ENCODE measurements at places on chromosomes 16 and 17. TPM values are rescaled to one million over a fixed set of nuclear protein-coding genes. Genes with fewer than 3 reads are reported as not detected.
A peak's percentile ranks its signal among the peaks of the same experiment; 100 is the strongest.

INCA1 gene
- 1.9 TPM for total RNA-seq

KRT24 gene
- not detected for total RNA-seq

WFIKKN2 gene
- not detected for total RNA-seq

BRIP1 gene
- 3.1 TPM for total RNA-seq

ESRP2 gene
- 2.8 TPM for total RNA-seq

SSTR5 gene
- total RNA-seq = not detected

CNTNAP4 gene
- total RNA-seq = 1.1 TPM

NOMO2 gene
- total RNA-seq = 97.7 TPM

CYGB gene
- total RNA-seq = 7.4 TPM

SLC5A11 gene
- total RNA-seq = not detected

DNA sequence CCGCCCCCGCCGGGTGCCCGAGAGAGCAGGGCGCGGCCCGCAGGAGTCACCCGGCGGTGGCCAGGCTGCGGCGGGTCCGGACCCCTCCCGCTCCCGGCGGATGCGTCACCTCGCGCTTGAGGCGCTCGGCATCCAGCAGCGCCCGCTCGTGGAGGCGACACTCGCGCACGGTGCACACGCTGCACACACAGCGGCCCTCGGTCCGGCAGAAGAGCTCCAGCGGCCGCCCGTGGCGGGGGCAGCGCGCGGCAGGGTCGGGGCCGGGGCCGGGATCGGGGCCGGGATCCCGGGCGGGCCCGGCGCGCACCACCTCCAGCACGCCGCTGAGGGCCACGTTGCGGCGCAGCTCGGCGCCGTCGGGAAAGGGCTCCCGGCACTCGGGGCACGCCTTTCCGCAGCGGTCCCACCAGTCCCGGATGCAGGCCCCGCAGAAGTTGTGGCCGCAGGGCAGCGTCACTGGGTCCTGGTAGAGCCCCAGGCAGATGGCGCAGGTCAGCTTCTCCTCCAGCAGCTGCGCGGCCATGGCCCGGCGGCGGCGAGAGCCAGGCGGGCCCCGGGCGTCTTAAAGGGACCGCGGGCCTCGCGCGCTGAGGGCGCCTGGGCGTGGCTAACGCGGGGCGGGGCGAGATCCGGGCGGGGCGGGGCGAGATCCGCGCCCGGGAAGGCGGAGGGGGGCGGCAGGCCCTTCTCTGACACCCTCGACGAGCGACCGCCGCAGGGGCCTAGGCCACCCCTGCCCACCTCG is at the start of gene TRIM65:
TRIM65 (minus strand) TSS at position 537 of the 745 bp plus-strand sequence; CDS start at position 523, 14 bp downstream.
- DNase-seq = peak; percentile 82

- no peak for DNase-seq
Observed at GRCh38 chr17:524406-524950, 171.9 kb upstream of the RPH3AL start.

DNA sequence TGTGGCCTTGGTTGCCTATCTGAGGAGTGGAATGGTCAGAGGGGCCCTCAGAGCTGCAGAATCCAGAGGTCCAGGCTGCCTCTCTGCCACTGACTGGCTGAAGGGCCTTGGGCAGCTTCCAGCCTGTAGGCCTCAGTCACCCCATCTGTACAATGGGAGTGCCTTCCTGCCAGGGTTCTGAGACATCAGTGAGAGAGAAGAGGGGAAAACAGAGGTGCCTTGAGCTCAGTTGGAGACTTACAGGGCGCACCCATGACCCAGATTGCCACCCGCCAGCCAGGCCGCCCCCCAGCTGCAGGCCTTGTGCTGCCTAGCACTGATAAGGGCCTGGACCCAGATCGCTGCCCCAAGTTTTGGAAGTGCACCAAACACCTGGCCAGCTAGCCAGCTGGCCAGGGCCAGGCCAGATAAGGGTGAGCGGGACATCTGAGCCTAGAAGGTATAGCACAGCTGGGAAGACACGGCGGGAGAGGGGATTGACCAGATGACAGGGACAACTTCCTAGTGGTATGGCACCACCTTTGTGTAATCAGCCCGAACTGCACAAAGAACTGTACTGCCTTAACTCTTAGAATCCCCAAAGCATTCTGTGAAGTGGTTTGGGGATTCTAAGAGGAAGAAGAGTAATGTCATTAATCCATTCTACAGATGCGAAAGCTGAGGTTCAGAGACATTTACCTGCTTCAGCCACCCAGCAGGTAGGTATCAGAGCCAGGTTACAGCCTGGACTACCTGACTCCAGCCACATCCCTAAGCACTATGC is 1.4 kb downstream of the SLC4A1 start:
- no peak for DNase-seq

GRCh38 chr17:40430272-40431230 is 12.7 kb upstream of the IGFBP4 start:
- DNase-seq = no peak

DNA sequence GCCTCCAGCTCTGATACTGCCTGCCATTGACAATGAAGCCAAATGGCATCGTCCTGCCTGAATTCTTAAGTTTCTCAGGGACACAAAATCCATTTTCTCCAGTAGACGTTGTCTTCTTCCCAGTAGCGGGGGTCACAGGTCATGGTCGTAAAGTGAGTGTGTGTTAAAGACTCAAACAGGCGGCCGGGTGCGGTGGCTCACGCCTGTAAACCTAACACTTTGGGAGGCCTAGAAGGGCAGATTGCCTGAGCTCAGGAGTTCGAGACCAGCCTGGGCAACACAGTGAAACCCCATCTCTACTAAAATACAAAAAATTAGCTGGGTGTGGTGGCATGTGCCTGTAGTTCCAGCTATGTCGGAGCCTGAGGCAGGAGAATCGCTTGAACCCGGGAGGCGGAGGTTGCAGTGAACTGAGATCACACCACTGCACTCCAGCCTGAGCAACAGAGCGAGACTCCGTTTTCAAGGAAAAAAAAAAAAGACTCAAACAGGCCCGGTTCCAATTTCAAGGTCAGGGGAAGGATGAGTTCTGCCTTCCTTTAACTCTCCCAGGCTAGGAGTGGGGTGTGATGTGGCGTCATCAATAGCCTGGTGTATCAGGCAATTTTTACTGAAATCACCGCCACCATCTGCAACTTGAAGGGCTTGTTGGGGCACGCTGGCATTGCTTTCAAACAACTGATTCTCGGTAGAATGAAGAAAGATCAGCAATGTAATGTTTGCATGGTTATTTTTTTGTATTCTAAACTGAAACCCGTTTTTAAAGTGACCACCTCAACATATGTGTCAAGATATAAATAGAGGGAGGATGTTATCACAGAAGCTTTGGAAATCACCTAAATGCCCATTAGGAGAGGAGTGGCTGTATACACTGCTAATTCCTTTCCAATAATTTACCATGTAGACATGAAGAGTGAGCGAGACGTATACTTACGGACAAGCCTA is 91.0 kb downstream of the WSCD1 start:
- no peak for DNase-seq

GRCh38 chr17:34306466-34306865 is 12.8 kb upstream of the CCL8 start:
- DNase-seq = peak; percentile 88

GRCh38 chr17:67546578-67547527 is 169.8 kb downstream of the PITPNC1 start:
- no peak for DNase-seq

GRCh38 chr17:15945527-15946191 is 729 bp downstream of the ADORA2B start:
- peak; percentile 45 for DNase-seq

DNA sequence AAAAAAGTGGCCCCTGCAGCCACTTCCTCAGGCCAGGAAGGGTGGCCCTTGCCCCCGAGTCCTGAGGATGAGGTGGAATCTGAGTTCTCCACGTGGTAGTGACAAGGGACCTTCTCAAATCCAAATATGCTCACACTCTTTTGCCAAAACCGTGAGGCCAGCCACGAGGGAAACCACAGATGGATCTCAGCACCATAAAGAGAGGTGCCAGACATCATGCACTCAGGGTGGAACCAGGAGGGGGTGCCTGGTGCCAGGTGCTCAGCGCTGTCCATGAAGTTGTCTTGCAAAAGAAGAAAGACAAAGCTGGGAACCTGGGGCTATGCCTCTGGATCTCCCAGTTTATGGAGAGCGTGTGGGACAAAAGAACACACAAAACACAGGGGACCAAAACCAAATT is 45.2 kb upstream of the MED9 start:
- no peak for DNase-seq

DNA sequence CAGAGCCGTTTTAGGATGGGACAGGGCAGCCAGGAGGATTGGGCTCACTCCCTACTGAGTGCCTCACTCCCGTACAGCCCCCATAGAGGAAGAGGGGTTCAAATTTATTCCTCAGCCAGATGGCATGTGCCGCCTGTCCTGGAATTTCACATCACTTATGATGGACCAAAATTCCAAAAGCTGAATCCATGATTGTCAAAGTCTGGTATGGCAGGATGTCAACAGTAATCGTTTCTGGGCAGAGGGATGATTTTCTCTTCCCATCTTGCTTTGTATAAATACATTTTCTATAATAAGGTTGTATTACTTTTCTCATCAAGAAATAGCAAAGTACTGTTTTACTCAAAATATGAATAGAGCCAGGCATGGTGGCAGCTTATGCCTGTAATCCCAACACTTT is 38.7 kb upstream of the STH start:
- no peak for DNase-seq

- peak; percentile 50 for DNase-seq
Observed at GRCh38 chr17:63150994-63151464, 185.0 kb downstream of the TANC2 start.

DNA sequence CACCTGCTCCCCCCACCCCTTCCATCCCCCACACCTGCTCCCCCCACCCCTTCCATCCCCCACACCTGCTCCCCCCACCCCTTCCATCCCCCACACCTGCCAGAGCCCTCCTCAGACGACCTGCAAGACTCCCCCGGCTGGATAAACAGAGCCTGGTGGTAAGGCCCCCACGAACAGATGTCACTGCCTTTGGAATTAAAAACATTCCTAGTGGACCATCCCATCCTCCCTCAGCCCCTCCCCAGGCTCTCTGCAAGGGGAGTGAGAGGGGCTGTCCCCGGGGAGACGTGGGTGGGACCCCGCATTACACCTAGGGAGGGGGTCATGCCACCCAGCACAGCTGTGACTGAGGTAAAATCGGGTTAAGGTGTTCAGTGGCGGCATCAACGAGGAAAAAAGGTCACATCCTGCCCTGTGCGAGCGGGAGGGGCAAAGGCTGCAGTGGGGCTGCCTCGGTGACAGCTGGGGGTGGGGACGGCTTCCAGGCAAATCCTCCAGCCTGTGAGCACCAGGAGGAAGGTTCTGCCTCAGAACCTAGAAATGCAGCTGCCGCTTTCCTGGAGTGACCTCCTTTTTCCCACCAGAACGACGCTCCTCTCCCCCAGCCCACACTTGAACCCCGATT is 38.7 kb downstream of the TIMM22 start:
- DNase-seq = no peak

DNA sequence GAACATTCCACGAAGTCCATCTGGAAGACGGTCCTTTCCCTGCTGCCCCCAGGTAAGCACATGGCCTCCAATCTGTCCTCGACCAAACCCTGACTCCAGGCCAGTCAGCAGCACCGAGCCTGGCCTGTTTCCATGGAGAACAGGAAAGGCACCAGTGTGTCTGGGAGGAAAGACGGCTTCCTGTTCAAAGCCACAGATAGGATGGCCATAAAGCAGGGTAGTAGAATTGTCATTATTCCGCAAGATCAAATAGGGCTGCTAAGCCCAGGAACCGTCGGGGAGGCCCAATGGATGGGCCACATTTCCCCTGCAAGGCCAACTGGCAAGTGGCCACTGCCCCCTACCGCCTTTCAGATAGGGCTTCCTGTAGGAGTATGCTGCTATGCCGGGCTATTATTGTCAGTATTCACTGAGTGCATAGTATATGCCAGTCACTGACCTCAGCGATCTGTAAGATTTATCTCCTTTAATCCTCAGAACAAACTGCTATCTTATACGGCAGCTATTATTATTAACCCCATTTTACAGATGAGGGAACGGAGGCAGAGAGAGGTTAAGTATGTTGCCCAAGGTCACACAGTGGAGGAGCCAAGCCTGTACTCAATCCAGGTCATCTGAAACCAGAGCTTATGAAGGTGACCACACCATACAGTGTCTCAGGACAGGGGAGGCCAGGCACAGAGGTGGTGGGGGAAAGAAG is 23.0 kb upstream of the PLCG2 start:
- DNase-seq = peak; percentile 59

DNA sequence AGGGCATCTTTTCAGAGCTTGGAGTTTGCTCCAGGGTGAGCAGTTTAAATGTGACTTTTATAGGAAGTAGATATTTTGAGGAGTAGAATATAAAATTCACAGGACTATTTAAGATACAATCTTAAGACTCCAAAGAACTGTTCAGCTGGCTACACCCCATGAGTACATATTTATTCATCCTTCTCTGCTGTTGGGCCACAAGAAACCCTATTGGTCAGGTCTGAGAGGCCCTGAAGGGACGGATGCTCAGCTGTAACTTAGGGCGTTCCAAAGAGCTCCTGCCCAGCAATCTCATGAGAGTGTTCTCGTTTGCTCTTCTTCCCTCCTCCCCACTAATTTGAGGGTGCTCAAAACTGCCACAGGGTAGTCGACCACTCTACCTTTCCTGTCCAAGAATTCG is 7.3 kb downstream of the ST6GALNAC2 start:
- no peak for DNase-seq

GRCh38 chr16:27197004-27197403 is 6.3 kb upstream of the KDM8 start:
- DNase-seq = no peak

DNA sequence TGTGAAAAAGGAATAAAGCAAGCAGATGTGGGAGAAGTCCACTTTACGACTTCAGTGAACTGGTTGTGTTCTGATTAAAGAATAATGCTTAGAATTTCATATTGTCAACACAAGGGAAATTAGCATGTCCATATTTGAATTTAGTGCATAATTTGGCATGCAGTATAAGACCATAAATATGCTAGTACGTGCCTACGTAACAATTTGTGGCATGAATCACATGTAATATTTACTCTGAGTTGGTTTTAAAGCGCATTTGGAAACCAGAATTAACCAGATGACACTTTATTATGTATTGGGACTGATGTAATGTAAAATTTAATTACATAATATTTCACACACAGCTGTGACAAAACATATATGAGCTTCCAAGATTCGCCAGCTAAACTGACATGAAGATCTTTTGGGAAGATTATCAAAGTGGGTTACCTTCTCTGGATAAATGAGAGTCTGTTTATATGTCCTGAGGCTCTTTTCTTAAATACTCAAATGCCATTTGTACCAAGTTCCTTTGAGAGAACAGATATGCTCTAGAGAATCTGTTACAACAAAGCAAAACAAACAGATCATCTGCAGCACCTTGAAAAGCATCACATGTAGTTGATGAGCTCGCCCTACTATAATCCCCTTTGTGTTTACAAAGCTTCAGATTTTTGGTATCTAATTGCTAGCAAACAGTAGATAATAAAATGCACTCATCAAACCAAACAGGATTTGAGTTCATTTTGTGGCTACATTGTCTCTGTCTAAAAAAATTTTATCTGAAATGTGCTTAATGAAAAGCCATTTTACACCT is 1468.6 kb downstream of the CDH11 start:
- no peak for DNase-seq
